ENCODE measurements at places on chromosomes 3 and 15.
A peak's percentile ranks its signal among the peaks of the same experiment; 100 is the strongest.

DNA sequence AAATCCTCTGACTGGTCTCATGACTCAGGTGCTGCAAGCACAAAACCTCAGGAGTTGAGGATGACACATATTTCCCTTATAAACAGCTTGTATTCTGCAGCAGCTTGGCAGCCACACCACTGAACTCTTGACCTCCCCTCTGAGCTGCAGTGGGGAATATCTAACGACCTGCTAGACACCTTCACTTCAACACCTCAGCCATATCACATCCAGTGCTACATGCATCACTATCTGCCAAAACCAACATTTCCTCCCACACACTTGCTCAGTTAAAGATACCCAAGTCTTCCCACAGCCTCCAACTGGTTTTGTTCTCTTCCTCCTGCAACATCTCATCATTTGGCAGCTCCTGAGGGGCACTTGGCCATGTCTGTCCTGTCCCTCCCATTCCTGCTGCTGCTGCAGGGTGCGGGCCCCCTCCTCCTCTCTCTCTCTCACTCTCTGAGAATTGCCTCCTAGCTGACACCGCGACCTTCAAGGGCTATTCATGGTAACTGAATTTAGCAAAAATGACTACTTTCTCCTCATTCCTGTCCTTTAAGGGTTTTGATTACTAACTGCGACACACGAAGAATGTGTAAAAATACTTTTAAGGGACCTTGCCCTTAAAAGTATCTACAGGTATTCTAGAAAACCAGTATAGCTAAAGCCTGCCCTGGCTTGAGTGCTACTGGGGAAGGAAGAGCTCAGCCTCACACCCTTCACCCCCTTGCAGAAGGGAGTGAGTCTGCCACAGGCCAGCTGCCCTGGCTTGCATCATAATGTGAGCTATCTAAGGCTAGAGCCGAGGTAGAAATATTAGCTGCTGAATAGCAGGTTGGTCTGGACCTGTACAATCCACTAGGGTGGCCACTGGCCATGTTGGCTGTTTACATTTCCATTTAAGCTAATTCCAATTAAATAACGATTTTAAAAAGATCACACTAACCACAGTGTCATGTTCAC, 5.0 kb upstream of the CCR9 start:
- DNase-seq, result peak; percentile 61

- no peak for DNase-seq
These were observed 252.7 kb downstream of the TJP1 start for GRCh38 chr15:29569533-29570092.

DNA sequence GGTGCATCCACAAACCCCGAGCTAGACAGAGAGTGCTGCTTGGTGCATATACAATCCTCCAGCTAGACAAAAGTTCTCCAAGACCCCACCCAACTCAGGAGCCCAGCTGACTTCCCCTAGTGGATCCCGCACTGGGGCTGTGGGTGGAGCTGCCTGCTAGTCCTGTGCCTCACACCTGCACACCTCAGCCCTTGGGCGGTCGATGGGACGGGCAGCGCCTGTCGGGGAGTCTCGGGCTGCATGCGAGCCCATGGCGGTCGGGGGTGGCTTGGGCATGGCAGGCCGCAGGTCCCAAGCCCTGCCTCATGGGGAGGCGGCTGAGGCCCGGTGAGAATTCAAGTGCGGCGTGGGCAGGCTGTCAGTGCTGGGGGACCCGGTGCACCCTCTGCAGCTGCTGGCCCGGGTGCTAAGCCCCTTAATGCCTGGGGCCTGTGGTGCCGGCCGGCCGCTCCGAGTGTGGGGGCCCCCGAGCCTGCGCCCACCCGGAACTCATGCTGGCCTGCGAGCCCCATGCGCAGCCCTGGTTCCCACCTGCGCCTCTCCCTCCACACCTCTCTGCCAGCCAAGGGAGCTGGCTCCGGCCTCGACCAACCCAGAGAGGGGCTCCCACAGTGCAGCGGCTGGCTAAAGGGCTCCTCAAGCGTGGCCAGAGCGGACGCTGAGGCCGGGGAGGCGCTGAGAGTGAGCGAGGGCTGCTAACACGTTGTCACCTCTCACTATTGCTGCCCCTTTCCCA, 31.0 kb downstream of the ZNF589 start:
- DNase-seq, result no peak

- DNase-seq, result no peak
These were observed 36.6 kb upstream of the CHL1 start for GRCh38 chr3:159974-160373.

GRCh38 chr15:96177279-96177678, 153.2 kb upstream of the NR2F2 start:
- no peak for DNase-seq

DNA sequence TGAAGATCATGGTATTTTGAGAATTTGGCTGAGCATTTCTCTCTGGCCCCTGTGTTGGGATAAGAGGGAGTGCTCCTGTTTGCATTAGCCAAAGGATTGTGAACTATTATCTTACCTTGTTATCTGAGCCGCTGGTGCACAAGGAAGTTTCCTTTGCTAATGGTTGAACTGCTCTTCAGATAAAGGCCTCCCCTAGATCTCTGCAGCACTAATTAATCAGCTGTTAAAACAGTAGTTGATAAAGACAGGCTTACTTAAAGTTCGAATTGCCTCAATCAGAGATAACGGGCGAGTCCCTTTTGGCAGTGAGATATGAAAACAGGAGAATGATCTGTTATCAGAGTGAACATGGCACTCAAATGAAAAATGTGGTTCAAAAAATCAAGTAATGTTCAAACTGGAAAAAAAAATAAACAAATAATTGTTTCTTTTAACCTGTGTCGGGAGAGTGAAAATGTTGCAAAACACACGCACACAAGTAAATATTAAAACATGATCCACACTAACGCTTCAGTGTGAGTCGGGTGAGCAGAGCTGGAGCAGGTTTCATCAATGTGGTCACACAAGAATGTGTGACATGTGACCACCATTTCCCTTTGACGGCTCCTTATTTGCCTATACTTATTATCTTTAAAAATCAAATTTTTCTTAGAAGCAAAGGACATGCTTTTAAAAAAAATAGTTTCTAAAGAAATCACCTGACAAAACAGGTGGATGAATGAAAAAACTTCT, 469.1 kb downstream of the SOX2 start:
- DNase-seq, result no peak

DNA sequence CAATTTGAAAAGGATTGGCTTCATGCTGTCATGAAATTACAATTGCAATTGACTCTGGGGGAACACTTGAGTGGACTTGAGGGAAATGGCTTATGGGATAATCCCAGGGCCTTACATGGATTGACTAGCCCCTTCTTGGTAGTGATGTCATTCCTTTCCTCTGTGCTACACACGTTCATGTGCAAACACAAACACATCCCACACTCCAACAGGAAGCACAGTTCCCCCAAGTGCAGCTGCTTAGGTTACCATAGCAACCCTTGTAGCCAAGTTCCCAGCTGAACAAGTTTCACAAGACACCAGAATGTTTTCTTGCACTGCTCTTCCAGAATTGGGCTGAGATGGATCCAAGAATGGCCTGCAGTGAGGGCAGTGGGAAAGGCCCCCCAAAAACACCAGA, 217.0 kb downstream of the ZNF621 start:
- no peak for DNase-seq

DNA sequence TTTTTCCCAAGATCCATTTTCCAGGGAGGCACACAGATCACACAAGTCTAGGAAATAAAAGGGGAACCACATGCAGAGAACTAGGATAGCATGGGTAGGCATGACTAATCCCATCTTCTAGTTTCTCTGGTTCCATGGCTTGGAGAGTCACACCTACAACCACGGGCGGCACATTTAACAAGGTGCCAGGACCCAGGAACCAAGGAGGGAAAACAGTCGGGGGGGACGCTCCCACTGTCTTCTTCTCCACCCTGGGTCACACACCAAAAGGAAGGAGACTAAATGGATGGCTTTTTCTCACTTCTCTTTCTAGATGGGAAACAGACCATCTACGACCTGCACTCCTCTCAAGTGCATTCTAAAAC, 4.6 kb upstream of the SMCO1 start:
- DNase-seq, result no peak

GRCh38 chr3:33982269-33982798, 183.9 kb downstream of the PDCD6IP start:
- no peak for DNase-seq

- no peak for DNase-seq
These were observed 678.1 kb upstream of the CCDC54 start for GRCh38 chr3:106699122-106699521.

- DNase-seq, result no peak
These were observed 34.3 kb upstream of the LRTM1 start for GRCh38 chr3:54962200-54962599.
